ENCODE measurements at places on chromosomes 6 and 20.

GRCh38 chr20:53935344-53936084, 134.9 kb downstream of the BCAS1 start:
- no peak for DNase-seq

GRCh38 chr6:8858854-8859331, 423.5 kb upstream of the SLC35B3 start:
- no peak for DNase-seq

- DNase-seq = no peak
Measured at GRCh38 chr20:47936612-47937011, 151.3 kb upstream of the SULF2 start.

- DNase-seq = no peak
Measured at GRCh38 chr6:164163239-164163638, 748.7 kb downstream of the QKI start.

- DNase-seq = no peak
Measured at GRCh38 chr20:39910536-39910935, 778.5 kb downstream of the MAFB start.

GRCh38 chr20:258963-259362, 1.4 kb downstream of the DEFB132 start:
- no peak for DNase-seq

GRCh38 chr20:55540486-55540885, 464.8 kb downstream of the CBLN4 start:
- DNase-seq = no peak

DNA sequence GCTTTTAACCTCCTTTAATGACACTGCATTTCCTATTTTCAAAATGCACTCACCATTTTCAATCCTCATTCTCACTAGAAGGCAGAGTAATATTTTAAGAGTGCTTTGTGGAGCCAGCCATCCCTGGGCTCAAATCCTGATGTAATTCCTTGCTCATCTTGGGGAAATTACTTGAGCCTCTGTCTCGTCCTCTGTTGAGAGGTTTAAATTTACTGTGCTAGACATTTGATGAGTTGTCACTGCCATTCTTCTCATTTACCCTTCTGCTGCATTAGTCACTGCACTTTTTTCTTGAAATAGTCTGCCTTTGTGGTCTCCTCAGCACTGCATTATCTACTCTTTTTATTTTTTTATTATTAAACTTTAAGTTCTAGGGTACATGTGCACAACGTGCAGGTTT, 150.0 kb upstream of the HDDC2 start:
- no peak for DNase-seq

GRCh38 chr20:53711333-53712211, 117.9 kb upstream of the ZNF217 start:
- no peak for DNase-seq

GRCh38 chr20:54144847-54145414, 28.9 kb downstream of the CYP24A1 start:
- DNase-seq = no peak

DNA sequence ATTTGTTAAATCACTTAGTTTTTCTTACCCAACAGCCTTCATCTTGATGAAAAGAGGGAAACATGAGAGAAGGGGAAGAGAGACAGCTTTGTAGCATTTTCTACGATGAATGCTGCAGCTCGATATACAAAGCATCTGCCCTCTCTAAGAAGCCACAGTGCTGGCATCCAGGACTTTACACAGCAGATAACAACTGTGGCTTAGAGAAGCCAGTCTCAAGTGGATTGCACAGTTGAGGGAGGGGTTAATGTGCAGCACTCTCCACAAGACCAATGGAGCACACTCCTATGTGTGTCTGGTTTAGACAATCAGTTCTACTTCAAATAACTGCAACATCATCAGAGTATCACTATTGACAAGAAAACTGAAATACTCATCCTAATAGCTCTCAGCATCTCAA, 5.8 kb downstream of the C6orf120 start:
- no peak for DNase-seq

GRCh38 chr6:45584127-45584526, 206.4 kb upstream of the SUPT3H start:
- DNase-seq = no peak

GRCh38 chr6:44309092-44309491, 4.1 kb downstream of the AARS2 start:
- DNase-seq = no peak

GRCh38 chr6:145009711-145010110, 724.6 kb downstream of the UTRN start:
- no peak for DNase-seq

DNA sequence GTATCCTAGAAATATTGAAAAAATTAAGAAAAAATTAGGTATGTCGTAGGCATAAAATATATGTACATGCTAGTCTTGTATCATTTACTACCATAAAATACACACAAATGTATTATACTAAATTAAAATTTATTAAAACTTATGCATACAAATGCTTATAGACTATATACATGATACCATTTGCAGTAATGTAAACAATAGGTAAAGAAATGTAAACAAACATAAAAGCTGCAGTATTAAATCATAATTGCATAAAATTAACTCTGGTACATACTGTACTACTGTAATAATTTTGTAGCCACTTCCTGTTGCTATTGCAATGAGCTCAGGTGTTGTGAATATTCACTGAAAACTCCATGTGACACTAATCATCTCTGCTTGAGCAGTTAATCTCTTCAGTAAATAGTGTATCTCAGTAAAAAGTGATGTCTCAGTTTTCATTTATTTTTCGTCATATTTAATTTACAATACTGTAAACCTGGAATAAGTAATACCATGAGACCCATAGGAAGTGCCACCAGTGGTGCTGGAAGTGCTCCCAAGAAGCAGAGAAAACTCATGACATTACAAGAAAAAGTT, 29.3 kb downstream of the RALGAPB start:
- no peak for DNase-seq

GRCh38 chr20:11792568-11792953, 125.1 kb upstream of the BTBD3 start:
- DNase-seq = peak; percentile 7

GRCh38 chr20:44961011-44961869, 1.0 kb upstream of the TOMM34 start:
- no peak for DNase-seq

- no peak for DNase-seq
Measured at GRCh38 chr6:98925831-98926230, 21.9 kb downstream of the FBXL4 start.

GRCh38 chr6:157558049-157558448, 177.1 kb downstream of the ZDHHC14 start:
- DNase-seq = no peak

DNA sequence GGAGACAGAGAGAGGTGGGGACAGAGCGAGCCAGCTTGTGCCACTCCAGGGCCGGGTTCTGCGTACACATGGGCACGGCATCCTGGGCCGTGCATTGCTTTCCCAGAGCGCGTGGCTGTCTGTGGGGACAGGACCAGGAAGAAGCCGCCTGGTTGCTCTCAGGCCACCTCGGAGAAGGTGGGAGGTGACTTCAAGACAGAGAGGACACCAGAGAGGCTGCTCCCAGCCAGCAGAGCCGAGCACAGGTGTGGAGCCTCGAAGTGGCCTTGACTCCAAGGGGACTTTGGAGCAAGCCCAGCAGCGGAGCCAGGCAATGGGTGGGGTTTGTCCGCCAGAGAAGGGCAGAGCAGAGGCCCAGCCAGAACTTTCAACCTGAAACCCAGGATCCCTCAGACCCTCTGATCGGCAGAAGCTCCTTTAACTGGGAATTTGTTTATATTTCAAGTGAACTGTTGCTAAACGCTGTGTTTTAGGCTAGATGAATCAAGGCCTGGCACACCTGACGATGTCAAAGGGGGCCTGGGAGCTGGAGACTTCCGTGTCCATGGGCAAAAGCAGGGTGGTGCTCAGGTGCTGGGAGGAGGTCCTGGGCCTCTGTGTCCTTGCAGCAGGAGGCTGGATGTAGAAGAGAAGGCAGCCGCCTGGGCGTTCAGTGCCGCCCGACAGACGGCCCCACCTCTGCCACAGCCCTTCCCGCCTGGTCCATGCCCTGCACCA, 262.1 kb downstream of the DLL1 start:
- DNase-seq = no peak

DNA sequence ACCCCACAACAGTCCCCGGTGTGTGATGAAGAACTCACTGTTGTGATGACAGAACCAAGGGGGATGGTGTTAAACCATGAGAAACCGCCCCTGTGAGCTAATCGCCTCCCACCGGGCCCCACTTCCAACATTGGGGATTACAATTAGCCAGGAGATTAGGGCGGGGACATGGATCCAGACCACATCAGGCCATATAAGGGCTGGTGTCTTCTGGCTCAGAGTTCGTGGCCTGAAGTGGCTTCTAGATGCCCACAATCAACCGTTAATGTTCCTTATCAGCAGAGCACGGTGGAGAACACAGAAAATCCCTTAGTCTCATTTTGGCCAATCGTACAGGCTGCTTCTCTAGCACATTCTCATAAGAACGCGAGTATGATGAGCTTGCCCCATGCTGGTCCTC, 10.9 kb upstream of the MAS1 start:
- DNase-seq = no peak

- no peak for DNase-seq
Measured at GRCh38 chr20:62737271-62737811, 28.7 kb downstream of the NTSR1 start.

DNA sequence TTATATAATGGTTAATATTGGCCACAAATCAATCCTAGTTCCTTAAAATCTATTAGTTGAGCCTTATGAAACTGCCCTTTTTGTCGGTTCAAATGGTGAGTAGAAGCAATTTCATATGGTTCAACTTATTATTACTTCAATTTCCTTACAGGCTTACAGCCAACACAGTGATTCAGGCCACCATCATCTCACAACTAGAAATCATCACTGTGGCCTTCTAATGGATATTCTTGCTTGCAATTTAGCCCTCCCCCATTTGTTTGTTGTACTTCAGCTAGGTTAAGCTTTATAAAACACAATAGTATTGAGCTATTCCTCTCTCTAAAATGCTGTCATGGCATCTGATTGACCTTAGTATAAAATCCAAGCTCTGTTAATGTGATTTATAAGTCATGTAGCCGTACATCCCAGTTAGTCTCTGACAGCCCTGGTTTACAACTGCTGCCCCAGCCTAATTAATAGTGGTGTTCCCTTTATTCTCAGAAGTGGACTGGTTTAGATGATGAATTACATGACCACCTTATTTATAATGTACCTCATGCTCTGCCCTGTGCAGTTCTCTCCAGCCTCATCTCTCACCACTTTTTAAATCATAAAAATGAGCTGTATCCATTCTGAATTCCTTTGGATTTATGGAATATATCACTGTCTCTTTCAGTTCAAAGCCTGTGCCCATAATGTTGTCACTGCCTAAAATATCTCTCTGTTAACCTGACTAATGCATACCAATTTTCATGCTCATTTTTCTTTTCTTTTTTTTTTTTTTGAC, 36.7 kb downstream of the LAMA2 start:
- no peak for DNase-seq

- no peak for DNase-seq
Measured at GRCh38 chr6:133191323-133191722, 49.8 kb upstream of the EYA4 start.

- no peak for DNase-seq
Measured at GRCh38 chr6:140303218-140303949, 928.9 kb upstream of the CITED2 start.

DNA sequence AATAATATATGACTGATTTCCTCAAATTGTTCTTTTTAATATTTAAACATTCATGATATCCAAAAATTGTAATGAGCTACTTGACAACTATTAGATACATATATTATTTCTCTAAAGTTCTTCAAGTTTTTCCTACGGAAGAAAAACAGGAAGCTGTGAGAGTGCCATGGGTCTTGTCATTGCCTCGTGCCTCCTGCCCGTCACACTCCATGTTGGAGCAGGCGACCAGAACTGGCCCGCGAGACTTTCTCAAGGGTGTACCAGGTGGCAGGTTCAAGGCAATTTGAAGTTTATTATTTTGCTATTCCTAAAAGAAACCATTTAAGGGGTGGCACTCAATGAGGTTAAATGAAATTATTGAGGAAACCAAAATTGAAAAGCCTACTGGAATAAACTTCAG, 337.2 kb downstream of the HACE1 start:
- no peak for DNase-seq

- no peak for DNase-seq
Measured at GRCh38 chr6:168501561-168501960, 60.6 kb downstream of the SMOC2 start.

DNA sequence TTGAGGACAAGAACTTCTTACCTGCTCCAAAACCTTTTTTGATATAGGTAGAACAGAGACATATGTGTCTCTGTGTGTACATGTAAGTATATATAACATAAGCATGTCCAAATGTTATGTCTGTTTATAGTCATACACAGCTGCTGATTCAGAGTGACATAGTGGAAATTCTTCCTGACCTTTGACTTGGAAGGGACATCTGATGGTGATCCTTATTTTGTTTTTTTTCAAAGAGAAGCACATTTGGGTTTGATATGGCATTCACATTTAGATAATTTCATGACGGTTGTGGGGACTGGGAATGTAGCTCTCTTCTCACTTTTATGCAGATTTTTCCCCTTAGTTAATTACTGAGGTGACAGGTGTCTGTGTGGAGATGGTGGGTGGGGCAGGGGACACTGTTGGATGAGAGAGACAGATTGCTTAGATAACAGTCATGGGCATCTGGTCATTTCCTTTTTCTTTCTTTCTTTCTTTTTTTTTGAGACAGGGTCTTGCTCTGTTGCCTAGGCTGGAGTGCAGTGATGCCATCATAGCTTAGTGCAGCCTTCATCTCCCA, 39.0 kb downstream of the FARS2 start:
- DNase-seq = no peak

DNA sequence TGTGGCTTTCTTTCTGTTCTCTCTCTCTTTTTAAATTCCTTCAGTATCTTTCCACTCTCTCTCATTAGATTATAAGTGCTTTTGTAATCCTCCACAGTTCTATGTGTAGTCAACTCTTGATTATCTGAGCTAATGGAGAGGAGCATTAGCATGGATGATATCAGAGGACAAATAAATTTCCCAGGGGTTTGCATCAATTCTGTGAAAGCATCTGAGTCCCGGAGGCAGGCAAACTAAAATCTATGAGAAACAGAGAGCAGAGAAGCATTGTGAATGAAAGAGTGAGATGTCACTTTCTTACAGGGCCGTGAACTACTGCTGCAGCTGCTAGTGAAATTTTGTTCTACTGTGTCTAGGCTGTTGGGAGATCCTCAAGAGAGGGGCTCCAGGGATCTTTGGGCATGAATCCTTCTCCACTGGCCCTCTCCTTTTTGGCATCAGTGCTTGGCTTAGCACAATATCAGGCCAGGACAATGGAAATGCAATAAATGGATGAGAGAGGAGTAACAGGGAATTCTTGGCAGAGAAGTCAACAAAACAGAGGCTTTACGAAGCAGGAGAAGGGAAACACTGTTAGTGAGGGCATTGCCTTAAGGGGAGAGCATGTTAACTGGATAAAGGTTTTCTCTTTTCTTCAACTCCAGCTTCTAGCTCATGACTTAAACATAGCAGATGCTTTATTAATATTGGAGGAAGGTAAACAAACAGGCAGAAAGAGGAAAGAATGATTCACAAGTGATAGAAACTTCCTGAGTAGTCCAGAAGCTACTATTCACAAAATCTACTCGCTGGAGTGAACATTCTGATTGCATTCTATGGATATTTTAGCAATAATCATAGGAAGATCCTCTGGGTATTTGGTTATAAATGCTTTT, 847.0 kb upstream of the MAP3K7 start:
- DNase-seq = no peak
